ENCODE measurements at places on chromosomes 2 and 18.
A peak's percentile ranks its signal among the peaks of the same experiment; 100 is the strongest.

- no peak for DNase-seq
These were observed 102.2 kb downstream of the DLGAP1 start for GRCh38 chr18:4352746-4353551.

GRCh38 chr2:20418519-20418918 lies 28.4 kb upstream of the RHOB start:
- DNase-seq, result no peak

GRCh38 chr18:12883372-12883683 lies 709 bp downstream of the PTPN2 start:
- no peak for DNase-seq

DNA sequence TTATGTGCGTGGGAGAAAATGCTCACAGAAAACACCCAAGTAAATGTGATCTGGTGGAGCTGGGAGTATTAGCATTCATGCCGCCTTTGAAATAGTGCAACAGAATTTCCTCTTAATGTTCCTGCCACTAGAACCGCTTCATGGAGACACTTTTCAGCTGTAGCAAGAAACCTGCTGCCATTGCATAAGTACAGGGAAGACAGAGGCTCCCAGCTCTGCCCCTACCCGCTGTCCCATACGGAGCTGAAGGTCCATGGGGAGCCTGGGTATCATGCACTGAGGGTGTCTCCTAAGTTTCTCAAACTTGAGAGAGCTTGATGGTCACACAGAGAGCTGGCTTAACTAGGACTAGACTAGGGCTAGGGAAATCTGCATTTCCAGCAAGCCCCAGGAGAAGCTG lies 49.6 kb downstream of the CRIM1 start:
- DNase-seq, result no peak

- DNase-seq, result no peak
These were observed 229.3 kb upstream of the AGAP1 start for GRCh38 chr2:235264512-235264911.

- DNase-seq, result no peak
These were observed 1.1 kb downstream of the ID2 start for GRCh38 chr2:8682719-8683667.

- DNase-seq, result no peak
These were observed 119.2 kb downstream of the ACOXL start for GRCh38 chr2:110851531-110851930.

GRCh38 chr18:70931942-70932814 lies 643.3 kb downstream of the SOCS6 start:
- no peak for DNase-seq

DNA sequence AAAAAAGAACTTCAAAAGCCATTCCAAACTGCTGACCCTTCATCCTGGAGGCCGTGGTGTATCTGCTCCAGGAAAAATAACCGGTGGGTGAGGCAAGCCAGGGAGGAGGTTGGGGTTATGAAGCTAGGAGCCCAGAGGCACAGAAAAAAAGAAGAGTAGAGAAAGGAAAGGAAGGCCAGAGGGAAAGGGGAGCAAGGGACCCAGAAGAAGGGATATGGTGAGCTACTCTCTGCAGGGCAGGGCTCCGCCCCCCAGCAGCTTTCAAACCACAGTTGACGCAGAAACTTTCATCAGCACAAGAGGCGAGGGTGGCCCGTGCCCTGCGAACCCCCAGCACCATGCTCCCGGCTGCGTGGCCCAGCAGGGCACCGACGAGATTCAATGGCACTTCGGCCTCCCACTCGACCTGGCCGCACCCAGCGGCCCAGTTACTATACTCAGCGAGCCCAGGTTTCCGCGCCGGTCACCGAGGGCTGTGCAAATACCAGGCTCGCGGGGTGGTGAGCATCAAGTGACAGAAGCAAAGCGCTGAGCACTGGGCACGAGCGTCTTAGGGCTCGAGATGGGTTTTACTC lies 665 bp downstream of the MCM6 start:
- peak; percentile 35 for DNase-seq

DNA sequence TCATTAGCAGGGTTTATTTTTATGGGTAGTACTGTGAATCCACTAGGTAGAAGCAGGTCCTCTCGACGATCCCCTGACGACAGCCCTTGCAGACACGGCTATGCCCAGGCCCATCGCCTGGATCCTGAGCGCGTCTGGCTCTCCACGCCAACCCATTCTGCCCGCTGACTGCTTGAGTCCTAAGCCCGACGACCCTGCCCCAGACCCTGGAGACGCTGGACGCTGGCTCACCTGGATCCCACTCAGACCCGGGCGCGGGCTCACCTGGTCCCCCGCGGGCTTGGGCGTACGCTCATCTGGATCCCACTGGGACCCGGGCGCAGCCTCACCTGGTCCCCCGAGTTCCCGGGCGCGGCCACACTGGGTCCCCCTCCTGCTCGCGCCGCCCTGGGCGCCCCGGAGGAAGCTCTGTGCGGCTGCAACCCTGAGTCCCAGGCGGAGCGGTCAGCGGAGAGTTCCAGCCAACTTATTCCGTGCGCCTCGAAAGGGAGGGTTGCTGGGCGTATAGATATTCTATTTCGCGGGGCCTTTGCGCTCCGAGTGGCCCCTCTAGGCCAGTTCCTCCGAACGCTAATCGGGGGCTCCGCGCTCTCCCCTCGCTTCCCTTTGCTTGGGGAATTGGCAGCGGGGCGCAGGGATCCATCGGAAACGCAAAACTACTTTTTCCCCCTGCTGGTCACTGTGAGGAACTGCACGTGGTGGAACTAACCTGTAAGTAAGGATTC lies 22.4 kb upstream of the RMP24 start:
- peak; percentile 26 for DNase-seq

GRCh38 chr2:229109195-229109594 lies 161.9 kb downstream of the PID1 start:
- no peak for DNase-seq

DNA sequence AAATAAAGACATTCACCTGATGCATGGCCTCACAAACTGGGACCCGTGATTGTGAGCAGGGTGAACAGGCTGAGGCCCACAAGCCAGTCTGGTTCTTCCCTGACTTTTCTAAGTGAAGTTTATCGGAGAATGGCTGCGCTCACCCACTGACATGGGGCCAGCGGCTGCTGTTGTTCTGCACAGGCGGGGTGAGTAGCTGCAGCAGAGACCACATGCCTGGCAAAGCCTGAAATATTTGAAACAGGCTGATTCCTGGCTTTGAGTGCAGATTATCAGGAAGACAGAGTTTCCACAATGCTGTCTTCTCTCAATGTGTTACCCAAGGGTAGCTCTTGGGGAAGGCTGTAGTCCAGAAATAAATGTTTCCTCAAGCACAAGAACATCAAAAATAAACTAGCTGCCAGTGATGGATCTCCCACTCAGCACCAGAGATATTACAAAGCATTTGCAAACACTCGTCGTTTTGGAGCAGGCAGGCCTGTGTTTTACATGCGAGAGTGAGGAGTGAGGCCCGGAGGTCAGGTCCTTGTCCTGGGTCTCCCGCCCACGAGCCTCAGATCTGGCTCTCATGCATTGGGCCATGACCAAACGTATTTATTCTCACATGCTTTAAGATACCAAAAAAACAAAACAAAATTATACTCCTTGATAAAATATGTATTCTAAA lies 647.1 kb downstream of the GALR1 start:
- no peak for DNase-seq

DNA sequence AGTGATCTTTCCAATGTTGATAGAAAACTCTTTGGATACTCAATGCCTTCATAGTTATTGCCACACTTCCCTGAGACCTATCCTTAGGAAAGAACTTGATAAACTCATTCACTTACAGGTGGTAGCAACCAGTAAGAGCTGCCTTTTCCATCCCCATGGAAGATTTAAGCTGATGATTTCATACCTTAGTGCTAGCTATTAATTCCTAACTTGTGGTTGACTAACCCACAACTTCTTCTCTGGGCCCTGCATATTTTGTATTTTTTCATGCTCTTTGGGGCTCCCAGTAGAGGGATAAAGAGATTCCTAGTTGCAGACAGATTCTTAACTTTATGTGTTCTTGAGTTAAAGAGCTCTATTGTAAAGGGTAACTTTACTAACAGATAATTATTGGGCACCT lies 25.2 kb upstream of the SIX3 start:
- no peak for DNase-seq

- DNase-seq, result no peak
These were observed 60.0 kb upstream of the SPTBN1 start for GRCh38 chr2:54396107-54396506.

- no peak for DNase-seq
These were observed 22.6 kb downstream of the DHRS9 start for GRCh38 chr2:169091761-169092519.

- no peak for DNase-seq
These were observed 35.5 kb downstream of the SIGLEC15 start for GRCh38 chr18:45860971-45861370.

DNA sequence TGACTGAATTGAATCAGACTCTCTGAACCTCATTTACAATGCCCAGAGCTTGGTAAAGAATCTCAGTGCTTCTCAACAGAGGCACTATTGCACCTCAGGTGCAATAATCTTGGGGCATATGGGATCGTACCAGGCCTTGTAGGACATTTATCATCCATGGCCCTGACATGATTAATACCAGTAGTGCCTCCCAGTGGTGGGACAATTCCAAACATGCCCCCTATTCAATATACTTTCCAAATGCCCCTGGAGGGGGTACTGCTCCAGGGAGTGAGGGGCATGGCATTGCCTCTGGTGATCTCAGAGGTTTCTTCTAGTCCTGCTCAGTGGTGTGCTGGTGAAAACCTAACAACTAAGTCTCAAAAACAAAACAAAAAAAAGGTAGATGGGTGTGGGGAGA lies 174.9 kb upstream of the SMAD2 start:
- DNase-seq, result no peak

DNA sequence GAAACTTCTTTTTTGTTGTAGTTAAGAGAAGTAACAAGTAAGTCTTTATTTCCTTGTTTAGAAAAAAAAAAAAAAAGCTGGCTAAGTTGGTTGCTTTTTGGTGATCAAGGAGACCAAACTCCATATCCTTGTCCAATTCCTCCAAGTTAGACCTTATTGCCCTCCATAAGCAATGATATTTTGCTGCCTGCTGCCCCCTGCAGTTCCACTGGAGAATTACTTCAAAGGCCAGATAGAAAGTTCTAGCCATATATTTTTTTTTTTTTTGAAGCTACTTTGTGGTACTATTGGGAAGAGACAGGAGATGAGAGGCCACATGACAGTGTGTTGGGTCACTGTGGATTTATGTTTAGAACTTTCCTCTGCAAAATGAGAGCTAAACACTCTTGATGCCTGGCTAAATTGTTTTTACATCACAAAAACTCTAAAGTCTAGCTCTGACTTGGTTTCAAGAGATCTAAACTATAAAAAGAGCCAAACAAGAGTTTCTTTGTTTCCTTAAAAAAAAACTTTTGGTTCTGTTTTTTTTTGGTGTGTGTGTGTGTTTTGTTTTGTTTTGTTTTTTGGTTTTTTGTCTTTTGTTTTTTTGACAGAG lies 80.7 kb upstream of the RASGRP3 start:
- no peak for DNase-seq

DNA sequence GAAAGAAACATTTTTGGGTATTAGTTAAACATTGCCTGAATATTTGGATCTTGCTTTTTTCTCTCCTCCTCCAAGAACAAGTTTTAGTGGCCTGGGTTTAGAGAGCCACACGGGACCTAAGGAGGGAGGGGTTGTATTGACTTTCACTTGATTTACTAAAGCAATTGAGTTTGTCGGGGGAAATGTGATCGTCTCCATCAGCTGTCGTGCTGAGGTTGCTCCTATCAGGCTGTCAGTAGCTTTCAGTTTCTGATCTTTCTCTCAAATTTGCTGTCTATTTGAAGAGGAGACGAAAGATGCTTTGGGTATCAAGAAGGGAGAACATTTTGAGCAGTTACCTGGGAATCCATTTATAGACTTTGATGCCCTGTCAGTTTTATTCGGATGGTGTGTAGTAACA lies 106.0 kb downstream of the SETBP1 start:
- DNase-seq, result no peak

DNA sequence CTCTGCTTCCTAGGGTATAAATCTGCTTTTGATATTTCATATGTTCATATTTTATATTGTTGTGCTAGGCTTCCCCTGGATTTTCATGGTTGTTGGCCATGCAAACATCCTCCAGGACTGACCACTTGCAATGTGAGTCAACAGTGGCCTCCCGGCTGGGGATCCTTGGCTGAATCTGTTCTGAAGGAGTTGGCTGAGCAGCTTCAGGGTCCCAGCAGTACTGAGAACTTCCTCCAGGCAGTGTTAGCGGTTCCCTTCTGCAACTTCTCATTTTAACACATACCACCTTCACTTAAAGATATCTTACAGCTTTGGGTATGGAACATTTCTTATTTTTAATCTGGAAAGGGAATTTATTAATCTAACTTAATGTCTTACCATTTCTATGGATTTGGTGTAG lies 122.1 kb downstream of the DTNB start:
- DNase-seq, result no peak

DNA sequence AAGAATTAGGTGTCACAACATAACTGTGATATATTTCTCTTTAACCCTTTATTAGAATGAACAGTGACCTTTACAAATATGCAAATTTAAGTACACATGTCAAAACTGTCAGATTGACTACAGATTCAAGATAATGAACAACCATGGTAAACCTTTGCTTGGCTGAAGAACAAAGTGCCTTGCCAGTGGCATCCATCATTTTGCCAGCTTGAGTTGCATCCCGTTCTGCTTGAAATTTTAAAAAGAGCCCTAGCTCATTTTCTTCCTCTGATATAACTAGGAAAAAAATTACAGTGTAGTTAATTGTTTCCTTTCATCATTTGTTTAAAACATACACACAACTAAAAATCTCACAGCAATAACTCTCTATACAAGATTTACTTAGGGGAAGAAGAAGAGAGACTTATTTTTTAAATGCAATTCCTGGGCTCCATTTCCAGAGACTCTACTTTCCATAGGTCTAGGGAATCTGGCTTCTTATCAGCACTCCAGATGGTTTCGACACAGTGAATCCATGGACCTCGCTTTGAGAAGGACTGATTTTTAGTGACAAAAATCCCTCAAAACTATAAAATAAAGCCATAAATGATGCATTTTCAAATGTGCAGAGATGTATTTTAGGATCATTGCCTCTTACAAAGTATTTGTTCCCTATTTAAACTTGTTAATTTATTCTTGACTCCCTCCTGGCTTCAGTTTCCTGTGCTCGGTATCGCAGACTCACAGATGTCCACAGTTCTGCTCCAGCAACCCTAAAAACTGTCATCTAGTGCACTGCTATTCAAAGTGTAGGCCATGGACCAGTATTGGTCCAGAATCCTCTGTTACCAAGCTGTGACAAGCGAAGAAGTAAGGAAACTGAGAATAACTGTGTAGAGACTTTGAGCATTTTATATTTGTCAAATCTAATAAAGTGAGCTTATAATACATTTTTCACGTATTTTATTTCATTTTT lies 50.1 kb downstream of the ICA1L start:
- no peak for DNase-seq

DNA sequence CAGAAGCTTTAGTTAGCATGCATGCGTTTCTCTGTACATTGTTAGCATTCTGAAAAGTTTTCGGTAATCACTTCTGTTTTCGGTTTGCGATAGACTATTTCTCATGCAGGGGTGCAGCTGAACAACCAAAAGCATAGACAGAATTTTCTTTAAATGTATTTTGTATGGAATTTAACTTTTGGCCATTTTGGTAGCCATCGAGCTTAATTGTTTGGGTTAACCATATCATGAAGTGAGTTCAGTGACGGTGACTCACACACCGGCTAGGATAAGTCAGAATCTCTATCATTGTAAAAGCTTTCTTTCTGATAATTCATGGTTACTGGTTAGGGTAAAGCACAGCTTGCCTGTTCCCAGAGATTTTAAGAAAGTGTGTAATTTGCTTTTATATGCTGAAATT lies 107.2 kb downstream of the CD226 start:
- DNase-seq, result no peak
